ENCODE measurements at places on chromosomes 5 and 9.

- no peak for DNase-seq
Measured at GRCh38 chr5:75265731-75266130, 29.1 kb upstream of the ANKRD31 start.

DNA sequence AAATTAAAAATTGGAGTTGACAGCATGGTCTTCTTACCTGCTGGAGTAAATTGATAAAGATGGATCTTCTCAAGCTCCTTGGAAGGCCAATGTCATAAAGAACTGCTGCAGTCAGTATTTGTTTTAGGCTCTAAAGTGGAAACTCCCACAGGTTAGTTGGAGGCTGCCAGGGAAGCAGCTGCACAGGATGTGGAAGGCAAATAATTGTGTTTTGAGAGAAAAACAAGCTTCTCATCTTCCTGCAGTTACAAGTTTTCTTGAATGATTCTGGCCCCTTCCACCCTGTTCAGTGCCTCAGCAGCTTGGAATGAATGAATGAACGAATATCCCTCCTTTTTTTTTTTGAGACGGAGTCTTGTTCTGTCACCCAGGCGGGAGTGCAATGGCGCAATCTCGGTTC is 13.9 kb downstream of the MROH2B start:
- DNase-seq = no peak

- DNase-seq = no peak
Measured at GRCh38 chr5:99543841-99544240, 615.0 kb upstream of the CHD1 start.

DNA sequence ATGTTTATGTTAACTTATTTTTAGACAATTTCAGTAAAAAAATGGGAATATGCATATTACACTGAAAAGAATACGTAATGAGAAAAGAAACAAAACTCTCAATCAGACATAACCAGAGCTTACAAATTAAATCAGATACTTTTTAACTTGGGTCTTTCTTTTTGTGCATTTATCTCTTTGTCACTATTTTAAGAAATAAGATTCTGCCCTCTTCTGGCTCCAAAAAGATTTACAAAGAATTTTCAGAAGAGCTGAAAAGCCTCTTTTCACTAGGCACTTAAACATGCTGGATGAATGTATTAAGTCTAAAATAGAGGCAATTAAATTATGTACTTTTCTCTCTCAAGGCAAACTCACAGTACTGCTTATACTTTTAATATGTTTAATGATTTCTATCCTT is 55.5 kb downstream of the CEP120 start:
- DNase-seq = no peak

DNA sequence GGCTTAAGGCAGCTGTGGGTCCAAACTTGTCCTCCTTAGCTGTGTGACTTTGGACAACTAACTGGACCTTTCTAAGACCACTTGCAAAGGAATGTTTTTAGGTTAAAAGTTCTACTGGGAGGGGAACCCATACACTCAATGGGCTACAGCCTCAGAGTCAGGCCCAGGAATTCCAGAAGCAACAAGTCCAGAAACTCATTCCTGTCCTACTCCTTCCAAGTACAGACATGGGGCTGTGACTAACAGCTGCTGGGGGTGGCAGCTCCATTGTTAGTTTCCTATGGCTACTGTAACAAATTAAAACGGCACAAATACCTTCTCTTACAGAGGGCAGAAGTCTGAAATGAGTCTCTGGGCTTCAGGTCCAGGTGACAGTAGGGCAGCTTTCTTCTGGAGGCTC is 12.4 kb upstream of the AKNA start:
- DNase-seq = no peak

- no peak for DNase-seq
Measured at GRCh38 chr9:121324316-121324715, 45.7 kb downstream of the STOM start.

GRCh38 chr5:159301466-159301865 is 28.8 kb downstream of the IL12B start:
- no peak for DNase-seq

- DNase-seq = no peak
Measured at GRCh38 chr5:36251218-36251617, 9.5 kb upstream of the NADK2 start.

DNA sequence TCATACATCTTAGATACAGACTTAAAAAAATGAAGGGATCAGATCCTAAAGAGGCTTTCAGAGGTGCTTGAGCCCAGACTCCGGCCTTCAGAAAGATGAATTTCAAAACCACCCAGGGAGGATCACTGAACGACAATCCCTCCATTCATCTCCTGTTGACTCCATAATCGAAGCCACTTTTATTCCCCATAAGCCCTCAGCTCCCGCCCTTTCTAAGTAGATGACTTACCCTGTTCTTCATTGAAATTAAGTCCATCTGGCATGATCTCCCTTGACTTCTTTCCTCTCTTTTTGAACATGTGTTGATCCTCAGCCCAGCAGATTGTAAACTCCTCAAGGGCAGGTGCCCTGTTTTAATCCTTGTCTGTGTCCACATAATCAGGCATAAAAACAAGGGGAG is 50.8 kb upstream of the ASTN2 start:
- no peak for DNase-seq

DNA sequence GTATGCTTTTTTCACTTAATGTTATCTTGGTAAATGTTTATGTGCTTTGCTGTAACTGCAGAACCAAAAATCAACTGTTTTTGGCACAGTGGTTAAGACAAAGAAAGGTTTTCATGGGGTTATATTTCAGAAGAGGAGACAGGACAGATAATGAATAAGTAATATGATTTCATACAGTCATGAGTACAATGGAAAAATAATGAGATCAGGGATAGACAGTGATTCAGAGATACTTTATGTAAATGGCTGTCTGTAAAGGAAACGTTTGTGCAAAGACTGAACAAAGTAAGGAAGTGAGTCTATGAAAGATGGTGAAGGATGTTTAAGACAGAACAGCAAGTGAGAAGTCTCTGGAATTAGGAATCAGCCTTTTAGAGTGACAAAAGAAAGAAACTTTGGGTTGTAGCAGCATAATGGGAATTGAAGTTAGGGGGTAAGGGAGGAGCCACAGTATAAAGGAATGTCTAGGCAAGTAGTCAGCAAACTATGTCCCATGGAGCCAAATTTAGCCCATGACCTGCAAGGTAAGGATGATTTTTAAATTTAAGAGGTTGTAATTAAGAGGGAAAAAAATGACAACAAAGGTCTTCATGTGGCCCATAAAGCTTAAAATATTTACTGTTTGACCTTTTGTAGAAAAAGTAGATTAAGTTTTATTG is 55.0 kb downstream of the TNPO1 start:
- DNase-seq = no peak

DNA sequence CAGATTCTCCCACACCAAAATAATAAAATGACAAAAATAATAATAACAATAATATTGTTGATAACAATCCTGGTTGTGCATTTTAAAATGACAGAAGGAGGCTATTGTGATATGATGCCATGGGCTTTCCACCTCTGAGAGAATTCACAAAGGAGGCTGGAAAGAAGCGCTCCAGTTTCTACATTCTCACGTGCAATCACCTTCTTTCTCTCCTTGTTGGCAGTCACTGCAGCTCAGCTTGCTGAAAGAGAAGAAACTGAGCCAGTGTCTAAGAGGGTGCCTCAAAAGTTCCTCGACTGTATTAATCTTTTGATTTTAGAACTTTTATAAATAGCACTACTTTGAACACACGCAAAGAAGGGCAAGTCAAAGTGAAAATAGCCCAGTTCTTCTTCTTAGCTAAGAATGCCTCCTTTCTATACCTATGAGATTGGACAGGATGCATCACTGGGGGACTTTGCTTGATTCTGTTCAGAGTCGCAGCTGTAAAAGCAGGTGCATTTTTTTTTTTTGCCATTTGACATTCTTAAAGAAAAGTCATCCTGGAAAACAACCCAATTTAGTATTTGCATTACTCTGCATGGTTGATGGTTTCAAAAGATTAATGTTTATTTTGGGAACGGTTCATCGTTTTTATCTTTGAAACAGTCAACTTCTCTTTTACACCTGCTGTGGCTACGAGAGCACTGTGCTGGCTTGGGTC is 12.4 kb upstream of the SUB1 start:
- DNase-seq = no peak

DNA sequence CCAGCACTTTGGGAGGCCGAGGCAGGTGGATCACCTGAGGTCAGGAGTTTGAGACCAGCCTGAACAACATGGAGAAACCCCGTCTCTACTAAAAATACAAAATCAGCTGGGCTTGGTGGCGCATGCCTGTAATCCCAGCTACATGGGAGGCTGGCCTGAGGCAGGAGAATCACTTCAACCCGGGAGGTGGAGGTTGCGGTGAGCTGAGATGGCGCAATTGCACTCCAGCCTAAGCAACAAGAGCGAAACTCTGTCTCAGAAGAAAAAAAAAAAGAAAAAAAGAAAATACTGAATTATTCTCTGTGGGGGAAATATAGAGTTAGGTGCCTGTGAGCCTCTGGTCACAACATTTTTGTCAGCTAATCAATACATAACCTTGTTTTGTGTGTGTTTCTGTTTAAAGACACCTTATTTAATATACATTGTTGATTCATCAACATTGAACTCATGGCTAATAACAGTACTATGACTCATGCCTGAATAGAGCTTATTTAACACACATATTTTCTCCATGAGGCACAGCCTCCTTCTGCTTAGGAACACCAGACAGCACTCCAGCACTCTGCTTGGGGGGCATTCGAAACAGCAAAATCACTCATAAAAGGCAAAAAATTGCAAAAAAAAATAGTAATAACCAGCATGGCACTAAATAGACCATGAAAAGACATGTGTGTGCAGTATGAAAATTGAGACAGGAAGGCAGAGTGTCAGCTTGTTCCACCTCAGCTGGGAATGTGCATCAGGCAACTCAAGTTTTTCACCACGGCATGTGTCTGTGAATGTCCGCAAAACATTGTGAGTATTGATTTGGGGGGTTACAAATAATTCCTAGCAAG is at the start of gene IL31RA:
TSS of gene IL31RA (plus strand) at position 519 of the 836 bp plus-strand sequence. CDS start at position 733, 214 bp downstream.
- no peak for DNase-seq

GRCh38 chr5:148376198-148376597 is 7.6 kb upstream of the FBXO38 start:
- DNase-seq = no peak

- DNase-seq = no peak
Measured at GRCh38 chr5:122473138-122473843, 161.3 kb downstream of the SNCAIP start.

DNA sequence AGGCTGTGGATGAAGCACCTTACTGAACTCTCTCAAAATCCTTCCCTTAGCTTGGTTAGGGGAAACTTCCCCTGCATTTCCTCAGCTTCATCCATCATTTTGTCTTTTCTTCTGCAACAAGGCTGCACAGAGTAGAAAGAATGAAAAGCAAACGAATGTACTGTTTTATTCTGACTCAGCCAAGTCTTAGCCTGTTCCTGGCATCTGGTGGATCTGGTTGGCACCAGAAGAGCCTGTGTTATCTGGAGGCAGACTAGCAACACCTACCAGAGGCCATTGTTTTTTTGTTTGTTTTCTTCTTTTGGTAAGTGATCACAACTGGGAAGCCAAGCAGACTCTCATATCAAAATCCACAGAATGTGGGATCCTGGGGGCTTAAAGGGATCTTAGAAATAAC is 200.7 kb downstream of the FANCC start:
- no peak for DNase-seq

DNA sequence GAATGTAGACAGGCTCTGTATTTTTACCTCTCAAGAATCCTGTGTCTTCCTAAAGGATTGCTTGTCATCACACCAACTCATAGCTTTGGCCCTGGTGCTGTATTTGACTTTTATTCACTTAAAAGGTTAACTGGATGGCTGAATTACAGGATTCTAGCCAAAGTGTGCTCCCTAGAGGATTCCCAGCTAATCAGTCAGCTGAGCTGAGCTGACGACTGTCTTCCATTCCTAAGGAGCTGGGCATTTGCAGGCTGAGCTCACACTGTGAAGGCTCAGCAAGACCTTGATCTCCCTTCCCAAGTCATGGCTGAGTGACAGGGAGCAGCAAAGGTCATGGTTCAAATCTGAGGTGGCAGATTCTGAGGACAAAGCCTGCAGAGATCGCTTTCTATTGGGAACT is 59.0 kb upstream of the PALM2AKAP2 start:
- DNase-seq = no peak
